EL (cell line): ENCODE measurements at places on chromosomes 2 and 18.
A peak's percentile ranks its signal among the peaks of the same experiment; 100 is the strongest.

DNA sequence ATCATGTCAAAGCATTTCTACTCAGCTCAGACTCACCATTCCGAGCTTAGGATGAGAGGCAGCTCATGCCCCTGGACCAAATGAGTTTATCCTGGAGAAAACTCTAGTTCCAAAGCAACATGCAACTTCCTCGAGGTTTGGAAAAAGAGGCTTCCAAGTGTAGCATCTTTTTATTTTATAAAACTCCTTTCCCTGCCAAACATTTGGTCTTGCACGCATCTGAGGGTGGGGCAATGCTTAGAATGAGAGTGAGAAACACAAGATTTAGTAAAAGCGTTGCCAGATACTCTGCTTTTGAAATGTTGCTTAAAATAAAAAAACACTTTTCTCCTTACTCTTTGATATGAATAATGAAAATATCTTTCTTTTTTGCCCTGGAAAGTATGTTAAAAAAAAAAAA, 151.5 kb downstream of the NCKAP5 start:
- DNase-seq: no peak

- peak; percentile 69 for DNase-seq
Measured at GRCh38 chr2:171185941-171186340, 25.2 kb upstream of the TLK1 start.

DNA sequence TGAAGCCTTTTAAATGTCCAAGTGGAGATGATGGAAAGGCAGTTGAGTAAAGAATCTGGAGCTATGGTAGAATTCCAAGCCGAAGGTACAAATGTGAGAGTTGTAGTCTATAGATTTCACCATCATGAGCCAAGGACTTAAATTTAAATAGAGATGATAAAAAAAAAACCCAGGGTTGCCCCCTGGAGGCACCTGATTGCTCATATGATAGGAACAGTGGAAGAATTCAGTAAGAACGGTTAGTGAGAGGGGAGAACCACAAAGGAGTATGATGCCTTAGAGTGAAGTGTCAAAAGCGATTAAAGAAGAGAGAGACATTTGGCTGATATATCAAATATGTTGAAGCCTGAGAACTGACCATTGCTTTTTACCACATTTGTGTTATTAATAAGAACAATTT, 11.9 kb downstream of the NYAP2 start:
- peak; percentile 1 for DNase-seq

GRCh38 chr2:120964819-120965218, 229.2 kb downstream of the GLI2 start:
- DNase-seq: peak; percentile 49

- peak; percentile 48 for DNase-seq
Measured at GRCh38 chr18:13026583-13027270, 35.6 kb downstream of the CEP192 start.

DNA sequence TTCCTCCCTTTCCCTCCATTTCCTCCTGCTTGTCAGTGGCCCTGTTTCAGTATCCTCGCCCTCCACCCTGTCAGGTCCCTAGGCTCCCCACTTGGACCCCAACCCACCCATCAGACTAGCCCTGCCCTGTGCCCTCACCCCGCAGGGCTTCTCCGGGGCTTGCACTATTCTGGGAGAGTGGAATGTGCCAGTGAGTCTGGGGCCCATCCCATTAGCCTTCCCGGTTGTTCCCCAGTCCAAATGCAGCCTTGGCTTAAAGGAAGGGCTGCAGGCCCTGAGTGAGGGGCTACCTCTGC, 45.5 kb downstream of the MYO7B start:
- DNase-seq: no peak

DNA sequence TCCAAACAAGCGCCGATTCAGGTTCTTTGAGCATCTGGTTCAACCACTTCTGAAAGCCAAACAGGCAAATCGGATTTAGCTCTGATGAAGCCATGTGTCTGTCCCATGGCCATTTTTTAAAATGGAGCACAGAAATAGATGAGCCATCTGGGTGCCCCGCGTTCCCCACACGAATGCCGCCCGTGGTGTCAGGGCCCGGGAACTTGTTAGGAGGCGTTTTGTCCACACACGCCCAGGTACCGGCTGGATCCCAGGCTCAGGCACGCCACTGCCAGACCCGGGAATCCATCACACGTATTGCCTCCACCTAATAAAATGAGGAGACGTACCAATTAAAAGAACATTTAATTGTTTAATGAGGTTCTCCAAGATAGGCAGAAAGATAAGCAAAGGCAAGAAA, 374.4 kb upstream of the SALL3 start:
- no peak for DNase-seq

DNA sequence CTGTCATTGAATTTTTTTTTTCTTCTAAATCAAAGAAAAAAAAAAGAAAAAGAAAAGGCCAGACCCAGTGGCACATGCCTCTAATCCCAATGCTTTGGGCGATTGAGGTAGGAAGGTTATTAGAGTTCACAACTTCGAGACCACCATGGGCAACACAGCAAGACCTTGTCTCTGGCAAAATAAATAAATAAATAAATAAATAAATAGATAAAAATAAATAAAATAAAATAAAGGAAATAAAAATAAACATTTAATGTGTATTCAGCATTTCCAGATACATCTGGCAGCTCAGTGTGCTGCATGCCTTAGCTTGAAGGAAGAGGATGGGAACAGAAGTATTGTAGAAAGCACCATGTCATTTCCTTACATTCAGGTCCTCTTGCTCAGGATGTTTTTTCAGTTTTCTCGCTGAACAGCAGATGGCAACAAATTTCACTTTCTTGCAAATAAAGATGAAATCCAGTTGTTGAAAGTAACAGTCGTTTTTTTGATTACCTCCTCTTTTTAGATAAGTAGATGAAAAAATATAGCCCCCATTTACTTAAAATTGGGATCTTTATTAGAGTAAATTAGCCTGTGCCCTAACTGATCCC, 25.7 kb upstream of the FAM178B start:
- DNase-seq: peak; percentile 57

DNA sequence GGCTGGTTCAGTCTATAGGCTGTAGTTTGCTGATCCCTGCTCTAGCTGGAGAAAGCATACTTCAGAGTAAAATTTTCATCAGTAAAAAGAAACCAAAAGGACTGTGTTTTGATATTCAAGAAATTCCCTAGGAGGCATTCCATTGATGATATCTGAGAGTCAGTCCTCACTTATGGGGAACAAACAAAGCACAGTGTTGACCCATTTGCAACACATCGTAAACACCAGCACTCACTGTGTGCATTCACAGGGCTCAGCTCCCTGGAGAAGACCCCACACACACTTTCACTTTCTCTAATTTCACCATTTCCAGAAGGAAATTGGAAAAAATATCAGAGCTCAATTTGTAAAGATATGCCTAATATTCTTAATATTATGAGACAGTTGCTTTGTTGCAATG, 147.1 kb downstream of the PIEZO2 start:
- DNase-seq: no peak

GRCh38 chr2:85753525-85754312, at the start of gene ATOH8:
TSS of gene ATOH8 (plus strand) at chr2:85753991. CDS start at chr2:85754190, 199 bp downstream.
- DNase-seq: peak; percentile 63

- peak; percentile 37 for DNase-seq
Measured at GRCh38 chr2:24115057-24115456, 8.1 kb downstream of the PFN4 start.

GRCh38 chr2:60963190-60963589, 54.3 kb upstream of the PEX13 start:
- no peak for DNase-seq

GRCh38 chr2:1688859-1689258, 55.5 kb downstream of the PXDN start:
- DNase-seq: no peak

GRCh38 chr2:190853531-190854383, 26.9 kb upstream of the GLS start:
- no peak for DNase-seq

GRCh38 chr18:75582940-75583339, 155.4 kb upstream of the SMIM21 start:
- DNase-seq: no peak

GRCh38 chr2:168660870-168661862, 141.3 kb upstream of the NOSTRIN start:
- no peak for DNase-seq

GRCh38 chr2:241107031-241107783, 5.1 kb upstream of the MTERF4 start:
- DNase-seq: no peak

GRCh38 chr2:168712053-168712452, 90.4 kb upstream of the NOSTRIN start:
- no peak for DNase-seq

- no peak for DNase-seq
Measured at GRCh38 chr18:60215432-60215831, 157.1 kb downstream of the MC4R start.

- DNase-seq: no peak
Measured at GRCh38 chr18:45576931-45577330, 38.3 kb upstream of the SLC14A2 start.

DNA sequence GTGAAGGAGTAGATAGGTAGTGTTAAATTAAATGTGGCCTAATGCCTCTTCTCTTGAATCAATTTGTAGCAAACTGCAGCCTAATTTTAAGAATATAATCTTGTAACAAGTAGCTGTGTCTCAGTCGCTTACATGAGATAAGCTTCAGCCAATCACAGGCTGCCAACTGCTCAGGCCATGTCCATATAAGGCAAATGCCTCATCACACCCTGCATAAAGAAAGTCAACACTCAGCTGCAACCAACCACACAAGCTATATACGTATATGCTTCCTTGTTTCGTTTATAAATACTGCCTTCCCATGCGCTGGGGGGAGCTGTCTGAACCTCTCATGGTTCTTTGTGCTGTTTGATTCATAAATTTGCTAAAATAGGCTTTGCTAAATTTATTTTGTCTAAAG, 476.3 kb downstream of the TRIB2 start:
- peak; percentile 5 for DNase-seq

- no peak for DNase-seq
Measured at GRCh38 chr18:75454022-75454795, 26.7 kb upstream of the SMIM21 start.

- no peak for DNase-seq
Measured at GRCh38 chr2:6073191-6074088, 381.3 kb downstream of the SOX11 start.

DNA sequence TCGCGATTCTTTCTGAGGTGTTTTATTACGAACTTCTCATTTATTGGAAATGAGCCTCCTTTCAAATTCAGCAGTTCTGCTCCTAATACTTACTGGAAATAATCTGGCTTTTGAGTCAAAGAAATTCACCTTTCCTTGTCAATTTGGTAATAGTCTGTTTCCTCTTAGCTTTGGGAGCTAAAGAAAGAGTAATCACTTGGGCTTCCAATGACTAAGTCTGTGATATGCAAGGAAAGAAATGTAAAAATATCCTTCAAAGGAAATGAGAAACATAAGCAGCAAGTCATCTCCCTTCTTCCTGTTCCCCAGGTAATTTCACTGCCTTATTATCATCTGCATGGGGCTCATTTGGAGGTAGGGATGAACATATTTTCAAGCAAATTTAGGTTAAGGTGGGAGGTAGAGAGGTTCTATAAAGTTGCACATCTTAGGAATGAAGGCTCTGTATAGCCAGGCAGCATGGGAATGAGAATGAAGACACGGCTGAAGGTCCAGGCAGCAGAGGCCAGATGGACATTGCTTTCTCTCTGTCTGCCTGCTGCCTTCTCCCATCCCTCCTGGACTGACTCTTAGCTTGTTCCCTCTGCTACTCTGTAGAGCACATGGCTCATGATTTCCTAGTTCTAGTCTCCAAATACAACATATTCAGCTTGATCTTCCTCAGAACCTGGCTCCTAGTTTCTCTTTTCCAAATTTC, 1.0 kb downstream of the SPP2 start:
- DNase-seq: no peak

GRCh38 chr2:11245322-11245721, 90.1 kb downstream of the SLC66A3 start:
- no peak for DNase-seq

DNA sequence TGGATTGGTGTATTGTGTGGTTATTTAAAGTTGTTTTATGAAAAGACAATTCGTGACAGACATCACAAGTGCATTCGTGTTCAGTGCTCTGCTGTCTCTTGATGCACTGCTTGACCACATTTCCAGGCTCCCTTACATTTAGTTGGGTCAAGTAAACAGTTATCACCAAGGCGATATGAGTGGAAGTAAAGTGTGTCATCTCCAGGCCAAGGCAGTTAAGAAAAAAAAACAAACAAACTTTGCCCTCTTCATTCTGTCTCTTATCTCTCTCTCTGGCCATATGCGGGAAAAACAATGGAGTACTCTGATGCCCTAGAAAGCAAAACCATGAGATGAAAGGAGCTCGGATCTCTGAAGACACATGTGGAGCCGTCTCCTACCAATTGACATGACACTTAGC, 131.1 kb downstream of the DSEL start:
- peak; percentile 52 for DNase-seq

- DNase-seq: no peak
Measured at GRCh38 chr2:197925204-197925603, 120.8 kb downstream of the PLCL1 start.

GRCh38 chr2:234953116-234954031, 1.6 kb downstream of the SH3BP4 start:
- DNase-seq: peak; percentile 41

DNA sequence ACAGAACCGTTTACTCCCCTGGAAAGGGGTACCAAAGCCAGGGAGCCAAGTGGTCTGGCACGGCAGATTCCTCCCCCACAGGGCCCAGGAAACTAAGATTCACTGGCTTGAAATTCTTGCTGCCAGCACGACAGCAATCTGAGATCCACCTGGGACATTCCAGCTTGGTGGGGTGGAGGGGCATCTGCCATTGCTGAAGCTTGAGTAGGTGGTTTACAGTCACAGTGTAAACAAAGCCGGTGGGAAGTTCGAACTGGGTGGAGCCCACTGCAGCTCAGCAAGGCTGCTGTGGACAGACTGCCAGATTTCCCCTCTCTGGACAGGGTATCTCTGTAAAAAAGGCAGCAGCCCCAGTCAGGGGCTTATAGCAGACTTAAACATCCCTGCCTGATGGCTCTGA, 901.7 kb upstream of the LRRTM1 start:
- DNase-seq: no peak

GRCh38 chr2:215451012-215451756, 15.3 kb upstream of the FN1 start:
- DNase-seq: no peak

GRCh38 chr2:213861638-213862037, 549.2 kb upstream of the VWC2L start:
- DNase-seq: no peak

- DNase-seq: no peak
Measured at GRCh38 chr18:79542876-79543750, 136.5 kb upstream of the CTDP1 start.

- no peak for DNase-seq
Measured at GRCh38 chr2:8640498-8640897, 41.4 kb upstream of the ID2 start.

DNA sequence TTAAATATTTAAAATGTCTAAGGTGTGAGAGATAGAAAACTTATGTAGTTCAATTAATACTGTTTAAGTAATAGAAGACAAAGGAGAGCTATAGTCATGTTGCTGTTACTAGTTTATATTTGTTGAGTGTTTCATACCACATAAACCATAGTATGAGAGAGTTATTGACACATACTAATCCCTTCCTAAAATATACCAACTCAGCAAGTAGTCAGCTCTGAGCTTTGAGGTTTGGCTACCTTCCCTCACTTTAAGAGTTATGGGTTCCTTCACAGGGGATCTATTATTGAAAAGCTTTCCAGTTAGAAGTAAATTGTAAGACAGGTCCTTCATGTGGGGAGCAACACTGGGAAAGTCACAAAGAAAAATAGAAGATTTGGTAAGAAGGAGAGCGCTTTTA, 701.6 kb upstream of the ZEB2 start:
- no peak for DNase-seq
